ENCODE measurements at places on chromosomes 4 and X. TPM values are rescaled to one million over a fixed set of nuclear protein-coding genes. Genes with fewer than 3 reads are reported as not detected.

Gene GDPD2
- not detected for total RNA-seq

Gene TENM3
- 56.1 TPM for total RNA-seq

Gene ARHGAP36
- not detected for total RNA-seq

Gene SPP1
- 349 TPM for total RNA-seq

Gene MAGEA11
- total RNA-seq: not detected

Gene SGMS2
- total RNA-seq: 81.9 TPM

Gene TMPRSS11D
- not detected for total RNA-seq

Gene RRH
- total RNA-seq: not detected

Gene HTN3
- total RNA-seq: not detected

Gene LDB2
- total RNA-seq: 3.2 TPM

Gene RAB41
- total RNA-seq: not detected

Gene TRIML2
- not detected for total RNA-seq

Gene VCX
- total RNA-seq: not detected

Gene H2BW2
- total RNA-seq: not detected

Gene HCFC1
- 86.0 TPM for total RNA-seq

Gene SYN1
- total RNA-seq: 1.6 TPM

Gene NSUN7
- total RNA-seq: 8.4 TPM

Gene TEX13B
- total RNA-seq: not detected

Gene CT45A5
- not detected for total RNA-seq

Gene GNL3L
- total RNA-seq: 30.5 TPM

Gene COL4A5
- total RNA-seq: 19.6 TPM

Gene JAKMIP1
- total RNA-seq: not detected

Gene USP26
- not detected for total RNA-seq

Gene UGT2A1
- total RNA-seq: not detected

Gene ATP1B4
- not detected for total RNA-seq

Gene GC
- total RNA-seq: not detected

Gene FLNA
- 2,491 TPM for total RNA-seq

Gene TAF9B
- 24.7 TPM for total RNA-seq

Gene NDP
- total RNA-seq: not detected

Gene EFNB1
- total RNA-seq: 58.6 TPM

Gene RPGR
- total RNA-seq: 1.6 TPM

Gene ERAS
- total RNA-seq: not detected

Gene LEF1
- 9.5 TPM for total RNA-seq

Gene CLCN5
- total RNA-seq: 4.6 TPM

Data from mesangial cell (primary cell).